ENCODE measurements at places on chromosomes 1 and 21. TPM values are rescaled to one million over a fixed set of nuclear protein-coding genes. Genes with fewer than 3 reads are reported as not detected.

DNA sequence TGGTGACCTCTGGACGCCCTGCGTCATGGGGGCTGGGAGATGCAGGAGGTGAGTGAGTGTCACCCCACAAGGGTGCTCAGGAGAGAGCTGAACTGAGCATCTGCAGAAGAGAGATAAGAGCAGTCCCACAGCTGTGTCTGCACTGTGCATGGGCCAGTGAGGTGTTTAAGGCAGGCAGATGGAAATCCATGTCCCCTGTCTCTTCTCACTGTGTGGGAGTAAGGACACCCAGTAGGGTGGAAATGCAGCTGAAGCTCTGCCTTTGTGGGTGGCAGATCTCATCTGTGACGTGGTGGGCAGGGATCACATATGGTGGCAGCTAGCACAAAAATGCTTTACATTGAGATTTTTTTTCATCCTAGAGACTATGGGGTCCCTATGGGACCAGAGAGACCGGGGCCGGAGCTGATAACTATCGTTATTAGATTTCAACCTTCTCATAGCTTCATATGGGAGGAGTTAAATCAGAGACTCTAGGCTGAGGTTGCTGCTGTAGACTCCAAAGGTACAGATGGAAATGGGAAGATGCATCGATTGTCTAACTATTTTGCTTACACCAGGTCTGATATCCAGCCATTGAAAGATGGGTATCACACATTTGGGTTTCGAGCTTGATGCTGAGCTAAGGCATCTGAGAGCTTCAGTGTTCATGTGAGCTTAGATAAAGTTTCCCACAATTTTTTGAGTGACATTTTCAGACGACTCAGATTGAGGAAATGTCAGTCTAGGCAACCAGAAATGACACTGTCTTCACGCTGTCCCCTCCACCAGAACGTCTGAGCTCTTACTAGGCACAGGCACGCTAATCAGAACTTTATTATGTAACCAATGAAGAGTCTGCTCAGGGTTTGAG is 65.3 kb upstream of the PSEN2 start:
- DNase-seq, result no peak

- no peak for DNase-seq
These were observed 470.4 kb upstream of the USP24 start for GRCh38 chr1:55685560-55685959.

- peak; percentile 68 for DNase-seq
These were observed 64.1 kb downstream of the KIFAP3 start for GRCh38 chr1:170010443-170010842.

DNA sequence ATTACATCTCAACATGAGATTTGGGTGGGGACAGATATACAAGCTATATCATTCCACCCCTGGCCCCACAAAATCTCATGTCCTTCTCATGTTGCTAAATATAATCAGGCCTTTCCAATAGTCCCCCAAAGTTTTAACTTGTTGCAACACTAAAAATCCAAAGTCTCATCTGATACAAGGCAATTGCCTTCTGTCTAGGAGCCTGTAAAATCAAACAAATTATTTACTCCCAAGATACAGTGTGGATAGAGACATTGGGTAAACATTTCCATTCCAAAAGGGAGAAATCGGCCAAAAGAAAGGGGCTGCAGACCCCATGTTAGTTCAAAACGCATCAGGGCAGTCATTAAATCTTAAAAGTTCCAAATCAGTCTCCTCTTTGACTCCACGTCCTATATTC is 47.0 kb downstream of the SYT14 start:
- no peak for DNase-seq

DNA sequence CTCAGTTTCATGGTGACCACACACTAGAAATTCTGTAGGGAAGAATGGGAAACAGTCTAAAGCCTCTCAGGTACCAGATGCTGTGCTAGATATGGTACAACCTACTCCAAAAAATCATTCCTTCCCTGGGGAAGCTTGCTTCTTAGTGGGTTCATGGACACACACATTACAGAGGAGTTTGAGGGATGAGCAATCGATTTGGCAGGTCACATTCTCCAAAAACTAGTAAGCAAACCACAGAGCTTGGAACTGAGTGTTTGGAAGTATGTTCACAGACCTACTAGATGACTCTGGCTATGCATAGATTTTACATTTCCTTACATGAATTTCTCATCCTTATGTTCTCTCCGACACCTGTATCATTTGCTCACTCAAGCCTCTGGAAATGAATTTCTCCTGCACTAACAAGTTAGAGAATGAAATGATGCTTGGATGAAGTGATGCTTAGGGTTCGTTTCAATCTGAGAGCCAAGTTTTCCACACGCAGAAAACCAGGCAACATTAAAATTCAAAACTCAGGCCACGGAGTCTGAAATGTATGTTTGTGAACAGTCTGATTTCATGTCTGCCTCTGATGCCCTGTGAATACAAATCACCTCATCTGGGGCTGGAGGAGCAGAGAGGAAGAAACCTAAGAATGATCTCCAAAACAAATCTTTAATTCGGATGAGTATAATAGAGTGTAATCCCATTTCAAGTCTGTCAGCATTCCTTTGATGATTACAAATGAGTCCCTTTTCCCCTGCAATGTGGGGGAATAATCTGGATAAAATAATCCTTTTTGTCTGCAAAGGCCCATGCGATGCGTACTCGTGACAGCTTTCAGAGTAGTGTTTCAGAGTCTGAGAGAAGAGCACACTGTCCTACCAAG is 11.0 kb downstream of the EVA1C start:
- no peak for DNase-seq

GRCh38 chr1:81391125-81391828 is 409.5 kb upstream of the ADGRL2 start:
- peak; percentile 12 for DNase-seq

DNA sequence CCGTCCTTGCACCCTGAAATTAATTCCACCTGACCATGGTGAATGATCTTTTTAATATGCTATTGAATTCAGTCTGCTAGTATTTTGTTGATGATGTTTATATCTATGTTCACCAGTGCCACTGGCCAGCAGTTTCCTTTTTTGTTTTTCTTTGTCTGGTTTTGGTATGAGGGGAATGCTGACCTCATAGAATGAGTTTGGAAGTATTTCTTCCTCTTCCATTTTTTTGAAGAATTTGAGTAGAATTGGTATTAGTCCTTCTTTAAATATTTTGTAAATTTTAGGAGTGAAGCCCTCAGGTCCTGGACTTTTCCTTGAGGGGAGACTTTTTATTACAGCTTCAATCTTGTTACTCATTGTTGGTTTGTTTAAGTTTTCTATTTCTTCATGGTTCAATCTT is 231.6 kb downstream of the MRPL39 start:
- DNase-seq, result no peak

DNA sequence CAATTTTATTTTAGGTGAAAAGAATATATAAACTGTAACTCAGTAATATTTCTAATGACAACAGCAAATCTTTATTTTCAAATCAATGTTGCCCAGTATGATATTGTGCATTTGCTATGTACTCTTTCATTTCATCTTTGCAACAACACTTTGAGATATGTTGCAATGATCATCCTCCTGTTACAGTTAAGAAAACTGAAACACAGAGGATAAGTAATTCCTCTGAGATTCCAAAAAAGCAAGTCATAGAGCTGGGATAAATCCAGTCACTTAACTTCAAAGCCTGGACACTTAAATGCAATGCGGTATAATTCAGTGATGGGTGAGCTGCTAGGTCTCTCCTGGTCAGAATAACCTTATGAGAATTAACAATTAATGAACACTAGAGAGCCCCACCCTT is 48.6 kb upstream of the EXO1 start:
- no peak for DNase-seq

DNA sequence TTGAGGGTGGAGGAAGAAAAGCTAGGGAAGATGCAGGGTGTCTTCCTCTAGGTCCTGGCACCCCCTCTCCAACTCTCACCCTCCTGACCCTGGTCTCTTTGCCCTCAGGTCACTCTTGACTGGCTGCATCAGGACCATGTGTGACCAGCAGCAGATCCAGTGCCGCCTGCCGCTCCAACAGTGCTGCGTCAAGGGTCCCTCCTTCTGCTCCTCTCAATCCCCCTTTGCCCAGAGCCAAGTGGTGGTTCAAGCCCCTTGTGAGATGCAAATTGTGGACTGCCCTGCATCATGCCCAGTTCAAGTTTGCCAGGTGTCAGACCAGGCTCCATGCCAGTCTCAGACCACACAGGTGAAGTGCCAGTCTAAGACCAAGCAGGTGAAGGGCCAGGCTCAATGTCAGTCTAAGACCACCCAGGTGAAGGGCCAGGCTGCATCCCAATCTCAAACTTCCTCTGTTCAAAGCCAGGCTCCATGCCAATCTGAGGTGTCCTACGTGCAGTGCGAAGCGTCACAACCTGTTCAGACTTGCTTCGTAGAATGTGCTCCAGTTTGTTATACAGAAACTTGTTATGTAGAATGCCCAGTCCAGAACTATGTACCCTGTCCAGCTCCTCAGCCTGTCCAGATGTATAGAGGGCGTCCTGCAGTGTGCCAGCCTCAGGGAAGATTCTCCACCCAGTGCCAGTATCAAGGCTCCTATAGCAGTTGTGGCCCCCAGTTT is 1.8 kb downstream of the KPRP start:
- no peak for DNase-seq

The TIAM1 gene
- 2.7 TPM for total RNA-seq

The TMPRSS2 gene
- total RNA-seq, result not detected

Data from NCI-H460 (cell line).